ENCODE measurements at places on chromosomes 3 and 15. TPM values are rescaled to one million over a fixed set of nuclear protein-coding genes. Genes with fewer than 3 reads are reported as not detected.

GRCh38 chr3:184777566-184778356 is 34.2 kb upstream of the VPS8 start:
- no peak for DNase-seq

Gene USP50
- total RNA-seq = not detected

- no peak for DNase-seq
Observed at GRCh38 chr3:71421475-71421819, 162.1 kb downstream of the FOXP1 start.

- peak; percentile 95 for DNase-seq
Observed at GRCh38 chr15:99165956-99166689, 61.2 kb downstream of the SYNM start.

DNA sequence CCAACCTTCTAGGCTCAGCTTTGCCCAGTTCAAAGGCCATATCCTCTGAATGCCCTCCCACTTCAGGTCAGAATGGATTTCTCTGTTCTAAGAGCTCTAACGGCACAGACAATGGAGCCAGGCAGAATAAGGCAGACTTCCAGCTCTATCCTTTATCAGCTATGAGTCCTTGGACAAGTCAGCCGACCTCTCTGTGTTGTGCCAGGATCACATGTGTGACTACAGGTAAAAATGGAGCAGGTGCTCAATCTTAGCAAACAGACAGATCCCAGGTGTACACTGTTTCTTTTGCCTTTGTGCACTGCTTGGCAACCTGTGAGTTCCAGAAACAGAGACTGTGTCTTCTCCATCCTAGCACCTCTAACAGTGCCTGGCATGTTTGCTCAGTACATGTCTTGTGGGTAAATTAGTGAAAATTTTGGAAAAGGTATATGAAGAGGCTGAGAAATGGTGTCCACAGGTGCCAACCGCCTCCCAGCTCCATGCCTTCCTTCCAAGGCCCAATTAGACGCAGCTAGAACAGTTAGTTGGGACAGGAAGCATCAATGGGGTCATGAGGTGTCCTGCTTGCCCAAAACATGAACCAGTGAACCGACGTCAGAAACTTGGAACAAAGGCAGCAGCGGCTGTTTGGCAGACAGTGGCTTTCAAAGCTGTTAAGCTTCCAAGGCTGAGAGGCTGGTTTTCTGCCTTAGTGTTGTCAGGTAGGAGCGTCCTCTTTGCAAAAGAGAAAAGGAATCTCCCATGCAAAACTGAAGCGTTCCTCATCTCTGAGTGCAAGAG is 28.7 kb downstream of the TLE3 start:
- no peak for DNase-seq

Gene MAP2K1
- 23.6 TPM for total RNA-seq

DNA sequence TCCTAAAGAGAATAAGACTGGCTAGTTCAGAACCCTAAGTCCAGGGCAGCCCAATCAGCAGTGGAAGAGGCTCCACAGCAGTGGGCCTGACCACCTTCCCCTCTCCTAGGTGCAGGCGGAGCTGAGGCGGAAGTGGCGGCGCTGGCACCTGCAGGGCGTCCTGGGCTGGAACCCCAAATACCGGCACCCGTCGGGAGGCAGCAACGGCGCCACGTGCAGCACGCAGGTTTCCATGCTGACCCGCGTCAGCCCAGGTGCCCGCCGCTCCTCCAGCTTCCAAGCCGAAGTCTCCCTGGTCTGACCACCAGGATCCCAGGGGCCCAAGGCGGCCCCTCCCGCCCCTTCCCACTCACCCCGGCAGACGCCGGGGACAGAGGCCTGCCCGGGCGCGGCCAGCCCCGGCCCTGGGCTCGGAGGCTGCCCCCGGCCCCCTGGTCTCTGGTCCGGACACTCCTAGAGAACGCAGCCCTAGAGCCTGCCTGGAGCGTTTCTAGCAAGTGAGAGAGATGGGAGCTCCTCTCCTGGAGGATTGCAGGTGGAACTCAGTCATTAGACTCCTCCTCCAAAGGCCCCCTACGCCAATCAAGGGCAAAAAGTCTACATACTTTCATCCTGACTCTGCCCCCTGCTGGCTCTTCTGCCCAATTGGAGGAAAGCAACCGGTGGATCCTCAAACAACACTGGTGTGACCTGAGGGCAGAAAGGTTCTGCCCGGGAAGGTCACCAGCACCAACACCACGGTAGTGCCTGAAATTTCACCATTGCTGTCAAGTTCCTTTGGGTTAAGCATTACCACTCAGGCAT is 33.7 kb downstream of the VIPR1 start:
- DNase-seq = no peak

DNA sequence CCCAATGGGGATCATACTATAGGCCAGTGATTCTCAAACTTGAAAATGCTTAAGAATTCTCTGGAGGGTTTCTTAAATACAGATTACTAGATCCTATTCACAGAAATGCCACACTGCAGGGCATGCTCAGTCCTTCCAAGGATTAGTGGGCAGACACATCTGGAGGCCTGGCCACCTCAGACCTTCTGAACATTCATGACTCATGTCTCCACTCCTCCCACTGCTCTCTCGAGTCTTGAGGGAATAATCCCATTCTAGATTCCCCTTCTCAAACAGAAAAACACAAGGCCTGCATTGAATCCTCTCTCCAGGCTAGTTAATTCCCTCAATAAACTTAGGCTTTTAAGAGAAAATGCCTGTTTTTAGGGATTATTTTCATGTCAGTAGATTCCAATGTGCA is 22.1 kb downstream of the ZNF621 start:
- no peak for DNase-seq

Gene TIPARP
- 44.0 TPM for total RNA-seq

Gene XYLB
- total RNA-seq = 3.4 TPM

Gene RLBP1
- not detected for total RNA-seq

Gene SLC9C1
- total RNA-seq = not detected

DNA sequence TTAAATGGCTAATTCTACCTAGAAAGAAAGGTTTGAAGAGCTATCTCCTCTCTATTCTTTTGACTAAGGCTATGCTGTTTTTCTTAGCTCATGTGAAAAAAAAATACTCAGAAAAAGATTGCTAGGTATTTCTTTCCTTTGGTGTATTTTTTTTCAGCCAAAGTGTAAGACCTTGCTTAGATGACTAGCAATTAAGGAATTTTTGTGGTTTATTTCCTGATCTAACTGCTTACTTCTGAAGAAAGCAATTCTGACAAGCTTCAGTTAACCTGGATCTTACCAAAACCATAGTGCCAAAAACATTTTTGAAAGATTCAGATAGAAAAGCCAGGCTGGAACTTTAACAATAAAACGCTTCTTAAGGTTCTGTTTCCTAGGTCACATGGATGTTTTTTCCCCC is 315.6 kb downstream of the SOX2 start:
- no peak for DNase-seq

Gene THAP10
- 2.7 TPM for total RNA-seq

- DNase-seq = no peak
Observed at GRCh38 chr15:81011593-81011992, 10.9 kb downstream of the TLNRD1 start.

- no peak for DNase-seq
Observed at GRCh38 chr15:30865257-30865656, 38.5 kb upstream of the FAN1 start.

DNA sequence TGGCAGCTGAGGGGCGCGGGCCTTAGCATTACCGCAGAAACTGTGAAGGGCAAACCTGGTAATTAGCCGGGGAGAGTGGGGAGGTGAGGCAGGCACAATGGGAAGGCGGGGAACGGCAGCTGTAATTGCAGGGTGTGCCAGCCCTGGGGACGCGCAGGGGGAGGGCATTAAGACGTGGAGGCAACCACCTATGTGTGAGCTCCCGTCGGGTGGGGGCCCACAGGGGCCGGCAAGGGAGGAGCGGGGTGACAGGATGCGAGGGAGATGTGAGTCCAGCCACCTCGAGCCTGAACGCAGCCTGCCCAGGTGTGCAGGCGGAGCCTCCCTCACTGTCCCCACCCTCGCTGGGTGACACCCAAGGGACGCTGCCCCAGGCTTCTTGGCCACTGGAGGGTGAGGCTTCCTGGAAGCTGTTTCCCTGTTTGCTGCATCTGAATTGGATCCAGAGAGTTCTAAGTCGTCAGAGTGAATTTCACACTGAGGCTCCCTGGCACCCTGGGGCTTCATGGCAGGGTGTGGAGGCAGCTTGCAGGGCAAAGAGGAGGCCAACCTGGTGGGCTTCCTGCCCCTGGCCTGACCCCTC is 130.6 kb upstream of the MEF2A start:
- no peak for DNase-seq

GRCh38 chr3:102533784-102534183 is 99.0 kb downstream of the ZPLD1 start:
- DNase-seq = no peak

GRCh38 chr3:9397906-9398699 is 688 bp downstream of the SETD5 start:
- DNase-seq = no peak

DNA sequence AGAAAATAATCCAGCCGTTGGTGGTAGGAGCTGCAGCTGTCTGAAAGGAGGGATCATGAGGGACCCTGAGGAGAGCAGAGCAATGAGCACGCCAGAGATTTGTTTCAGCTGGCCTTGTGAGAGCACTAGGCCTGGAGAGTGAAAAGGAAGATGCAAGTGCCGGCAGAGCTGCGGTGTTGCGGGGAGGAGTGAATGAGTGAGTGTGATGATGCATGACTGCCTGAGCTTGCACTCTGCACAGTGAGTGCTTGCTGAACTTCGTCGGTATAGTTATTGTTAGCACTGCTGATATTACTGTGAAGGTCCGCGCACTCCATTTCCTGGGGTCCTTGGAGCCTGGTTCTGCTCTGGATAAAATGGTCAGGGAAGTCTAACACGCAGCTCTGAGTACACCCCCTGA is 23.2 kb downstream of the EIF1B start:
- no peak for DNase-seq

GRCh38 chr3:174336784-174337183 is 522.4 kb upstream of the NAALADL2 start:
- no peak for DNase-seq

DNA sequence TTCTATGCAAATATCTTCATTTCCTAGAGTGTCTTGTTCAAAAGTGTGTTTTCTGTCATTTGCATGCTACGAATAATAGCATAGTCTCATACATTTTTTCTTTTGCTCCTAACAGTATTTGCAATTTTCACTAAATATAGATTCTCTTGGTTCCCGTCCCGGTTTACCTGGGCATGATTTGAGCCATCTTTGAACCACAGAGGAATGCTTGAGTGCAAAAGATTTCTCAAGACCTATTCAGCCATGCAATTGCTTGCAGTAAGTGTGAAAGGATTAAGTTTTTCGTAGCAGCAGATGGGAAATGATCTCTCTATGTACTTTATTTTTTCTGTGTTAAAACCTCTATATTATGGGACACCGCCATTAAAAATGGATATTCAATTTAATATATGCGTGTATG is 733.0 kb downstream of the ZPLD1 start:
- DNase-seq = no peak

DNA sequence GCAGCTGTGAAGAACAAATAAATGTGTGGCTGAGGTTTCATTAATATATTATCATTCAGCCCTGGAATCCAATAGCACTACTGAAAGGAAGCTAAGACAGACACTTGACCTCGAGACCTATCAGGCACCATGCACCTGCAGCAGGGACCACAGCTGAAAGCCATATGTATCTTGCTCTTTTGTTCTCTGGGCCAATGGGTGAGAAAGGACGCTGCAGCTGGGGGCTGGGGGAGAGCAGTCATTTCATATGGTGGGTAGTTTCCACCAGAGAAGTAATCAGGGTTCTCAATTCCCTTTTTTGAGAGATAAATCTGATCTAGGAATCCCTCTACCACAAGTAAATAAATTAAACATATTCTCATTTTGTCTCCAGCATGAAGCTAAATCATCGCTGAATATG is 225.6 kb upstream of the STRIT1 start:
- DNase-seq = no peak

DNA sequence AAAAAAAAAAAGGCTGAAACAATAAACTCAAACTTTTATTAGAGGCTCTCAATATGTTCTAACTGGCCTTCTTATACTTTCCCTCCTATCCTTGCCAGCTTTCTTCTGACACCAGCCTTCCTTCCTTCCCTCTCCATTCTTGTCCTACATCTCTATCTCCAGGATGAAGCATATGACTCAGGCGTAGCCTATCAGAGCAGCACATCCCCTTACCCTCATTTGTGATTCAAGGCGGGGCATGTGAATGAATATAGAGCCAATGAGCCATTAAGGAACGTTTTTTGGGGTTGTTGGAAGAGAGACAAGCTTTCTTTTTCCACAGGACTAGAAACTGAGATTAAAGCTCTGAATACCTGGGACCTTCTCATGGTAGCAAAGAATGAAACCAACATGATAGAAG is 25.1 kb upstream of the KCNMB3 start:
- no peak for DNase-seq

- peak; percentile 42 for DNase-seq
Observed at GRCh38 chr15:88727439-88727838, 75.8 kb upstream of the ACAN start.

Gene SLC15A2
- total RNA-seq = 0.49 TPM

GRCh38 chr3:16304061-16305010 is 39.3 kb downstream of the OXNAD1 start:
- no peak for DNase-seq

DNA sequence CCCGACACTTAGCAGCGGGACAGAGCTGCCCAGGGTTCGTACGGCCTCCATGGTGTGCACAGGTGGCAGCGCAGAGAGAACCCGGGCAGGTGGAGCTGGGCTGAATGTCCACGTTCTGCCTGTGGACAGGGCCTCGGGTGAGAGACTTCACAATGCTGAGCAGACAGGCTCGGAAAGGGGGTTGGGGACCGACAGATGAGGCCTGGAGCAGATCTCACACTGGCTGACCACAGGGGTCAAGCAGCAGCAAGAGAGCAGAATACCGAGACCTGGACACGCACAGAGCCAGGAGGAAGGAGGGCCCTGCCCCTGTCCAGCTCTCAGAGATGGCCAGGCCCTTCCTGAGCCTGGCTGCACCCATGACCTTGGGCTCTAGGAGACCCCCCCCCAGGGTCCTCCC is 83.0 kb downstream of the VGLL4 start:
- DNase-seq = no peak

- no peak for DNase-seq
Observed at GRCh38 chr3:100073714-100074307, 40.5 kb downstream of the FILIP1L start.

Gene OCA2
- 0.25 TPM for total RNA-seq

DNA sequence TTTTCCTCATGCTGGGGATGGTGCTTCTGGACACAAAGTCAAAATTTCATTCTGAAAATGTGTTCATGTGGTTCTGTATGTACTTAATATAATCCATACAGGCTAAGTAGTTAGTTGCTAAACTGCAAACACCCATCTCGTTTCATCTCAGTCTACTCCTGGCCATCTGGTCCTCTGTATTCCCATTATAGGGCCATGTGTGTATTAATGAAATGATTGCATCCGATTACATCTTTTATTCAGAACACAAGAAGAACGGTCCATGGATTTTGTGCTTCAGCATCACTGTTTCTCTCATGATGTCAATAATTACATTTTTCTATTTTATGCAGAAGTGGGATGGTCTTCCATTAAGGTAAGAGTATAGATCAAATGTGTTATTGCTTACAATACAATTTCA is 6.1 kb upstream of the GJD2 start:
- DNase-seq = no peak

GRCh38 chr3:132783152-132783551 is 60.9 kb upstream of the NPHP3 start:
- DNase-seq = no peak

All from vagina (tissue), 2 donors.